ENCODE measurements at places on chromosomes 16 and 17.

GRCh38 chr17:38717139-38717745 lies 12.2 kb downstream of the MLLT6 start:
- DNase-seq = no peak

- DNase-seq = no peak
Measured at GRCh38 chr17:79664930-79665737, 54.3 kb upstream of the RBFOX3 start.

- no peak for DNase-seq
Measured at GRCh38 chr17:31733326-31733725, 125.7 kb downstream of the COPRS start.

- DNase-seq = no peak
Measured at GRCh38 chr16:23398987-23399805, 53.8 kb downstream of the COG7 start.

DNA sequence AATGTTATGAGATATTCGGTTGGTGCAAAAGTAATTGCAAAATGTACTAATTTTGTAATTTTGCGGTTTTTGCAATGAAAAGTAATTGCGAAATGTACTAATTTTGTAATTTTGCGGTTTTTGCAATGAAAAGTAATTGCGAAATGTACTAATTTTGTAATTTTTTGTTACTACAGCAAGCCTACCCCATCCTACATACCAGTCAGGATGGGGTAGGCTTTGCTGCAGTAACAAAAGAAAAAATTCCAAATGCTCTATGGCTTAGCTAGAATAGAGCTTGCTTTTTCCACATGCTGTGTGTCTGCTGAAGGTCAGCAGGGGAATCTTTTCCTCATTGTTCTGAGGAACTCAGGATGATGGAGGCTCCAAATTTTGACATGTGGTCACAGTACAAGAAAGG lies 83.3 kb upstream of the GPRC5B start:
- no peak for DNase-seq

- DNase-seq = no peak
Measured at GRCh38 chr17:81461607-81462500, 50.7 kb downstream of the ACTG1 start.

GRCh38 chr16:66070140-66070917 lies 296.2 kb upstream of the CDH5 start:
- no peak for DNase-seq

- DNase-seq = peak; percentile 66
Measured at GRCh38 chr17:3004150-3004801, 59.1 kb downstream of the OR1D5 start.

DNA sequence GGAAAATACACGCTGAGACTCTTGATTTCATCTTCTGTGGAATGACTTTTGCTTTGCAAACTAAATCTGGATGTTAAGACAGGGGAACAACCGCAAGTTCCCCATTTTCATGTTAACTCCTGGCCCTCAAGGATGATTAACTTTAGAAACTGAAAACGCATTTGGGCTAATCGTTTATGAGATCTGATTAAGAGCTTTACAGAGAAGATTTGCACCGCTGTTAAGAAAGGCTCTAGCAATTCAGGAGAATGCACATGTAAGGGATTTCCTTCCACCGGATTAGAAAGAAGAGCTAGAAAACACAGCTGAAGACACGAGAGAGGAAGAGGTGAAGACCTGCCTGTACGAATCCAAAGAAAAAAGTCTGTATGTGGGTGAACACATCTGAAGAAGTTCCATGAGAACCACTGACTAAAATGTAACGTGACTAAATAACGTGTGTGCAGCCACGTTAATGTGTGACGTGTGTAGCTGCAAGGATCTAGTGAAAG lies 106.4 kb downstream of the YPEL2 start:
- no peak for DNase-seq

DNA sequence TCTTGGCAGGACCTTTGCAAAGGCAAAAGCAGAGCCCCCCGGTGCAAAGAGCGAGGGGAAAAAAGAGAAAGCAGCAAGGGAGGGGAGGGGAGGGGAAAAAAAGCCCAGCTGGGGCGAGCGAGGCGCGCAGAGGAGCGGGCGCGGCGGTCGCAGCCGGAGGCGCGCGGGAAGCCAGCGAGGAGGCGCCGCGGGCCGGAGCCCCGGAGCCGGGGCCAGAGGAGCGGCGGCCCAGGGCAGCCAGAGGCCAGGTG lies 129 bp downstream of the IRX5 start:
- no peak for DNase-seq

- DNase-seq = no peak
Measured at GRCh38 chr16:12344577-12345343, 368.2 kb downstream of the SNX29 start.

DNA sequence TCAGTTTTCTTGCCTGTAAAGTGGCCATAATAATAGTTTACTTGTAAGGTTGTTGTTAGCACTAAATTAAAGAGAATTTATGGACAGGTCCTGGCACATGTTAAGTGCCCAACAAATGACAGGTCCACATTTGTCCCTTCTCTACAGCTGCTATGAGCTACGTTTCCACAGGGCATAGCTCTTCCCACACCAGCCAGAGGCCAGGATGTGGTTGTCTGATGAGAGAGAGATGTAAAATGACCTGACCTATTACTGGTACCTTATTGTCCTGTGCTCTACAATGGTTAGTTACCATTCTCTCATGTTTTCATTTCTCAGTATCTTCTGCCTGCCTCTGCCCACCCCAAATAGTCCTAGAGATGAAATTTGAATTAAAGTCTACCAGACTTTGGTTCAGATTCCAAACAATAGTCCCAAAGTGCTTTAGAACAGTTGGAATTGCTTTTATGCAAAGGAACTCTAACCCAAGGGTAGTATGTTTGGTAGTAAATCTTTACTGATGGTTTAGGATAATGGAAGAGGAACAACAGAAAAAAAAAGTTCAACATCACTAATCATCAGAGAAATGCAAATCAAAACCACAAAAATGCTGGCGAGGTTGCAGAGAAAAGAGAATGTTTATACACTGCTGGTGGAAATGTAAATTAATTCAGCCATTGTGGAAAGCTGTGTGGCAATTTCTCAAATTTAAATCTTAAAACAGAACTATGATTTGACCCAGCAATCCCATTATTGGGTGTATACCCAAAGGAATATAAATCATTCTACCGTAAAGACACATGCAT lies 57.1 kb upstream of the ANKFN1 start:
- no peak for DNase-seq

GRCh38 chr17:40301315-40301714 lies 7.7 kb upstream of the RARA start:
- DNase-seq = no peak

DNA sequence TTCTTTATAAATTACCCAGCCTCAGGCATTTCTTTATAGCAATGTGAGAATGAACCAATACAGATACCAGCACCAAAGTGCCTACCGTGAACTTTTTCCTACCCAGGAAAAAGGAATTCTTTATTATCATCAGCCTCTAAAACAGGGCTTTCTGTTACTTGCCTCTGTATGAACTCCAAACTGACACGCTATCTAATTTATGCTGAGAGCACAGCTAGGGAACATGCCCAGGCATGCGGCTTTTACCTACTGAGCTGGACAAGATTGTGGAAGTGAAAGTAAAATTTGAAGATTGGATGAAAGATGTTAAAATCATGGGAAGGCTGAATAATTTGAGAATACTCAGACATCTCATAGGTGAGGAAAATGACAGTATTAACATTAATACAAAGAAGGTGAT lies 24.4 kb upstream of the ADCY9 start:
- DNase-seq = no peak

DNA sequence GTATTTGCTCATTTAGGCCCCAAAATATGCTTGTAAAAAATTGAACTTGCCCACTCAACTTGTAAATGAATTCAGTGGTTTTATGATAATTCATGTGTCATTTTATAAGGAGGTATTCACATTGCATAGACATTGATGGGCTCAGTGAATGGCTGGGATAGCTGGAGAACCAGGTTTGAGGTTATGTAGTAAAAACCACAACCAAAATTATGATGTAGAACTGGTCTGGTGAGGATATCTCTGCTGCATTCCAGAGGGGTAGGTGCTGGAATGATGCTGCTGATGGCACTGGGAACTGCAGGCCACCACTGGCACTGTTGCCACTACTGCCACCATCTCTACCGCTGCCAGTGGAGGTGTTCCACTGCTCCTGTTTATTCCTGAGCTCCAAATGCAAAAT lies 21.5 kb upstream of the RABEP1 start:
- DNase-seq = no peak

DNA sequence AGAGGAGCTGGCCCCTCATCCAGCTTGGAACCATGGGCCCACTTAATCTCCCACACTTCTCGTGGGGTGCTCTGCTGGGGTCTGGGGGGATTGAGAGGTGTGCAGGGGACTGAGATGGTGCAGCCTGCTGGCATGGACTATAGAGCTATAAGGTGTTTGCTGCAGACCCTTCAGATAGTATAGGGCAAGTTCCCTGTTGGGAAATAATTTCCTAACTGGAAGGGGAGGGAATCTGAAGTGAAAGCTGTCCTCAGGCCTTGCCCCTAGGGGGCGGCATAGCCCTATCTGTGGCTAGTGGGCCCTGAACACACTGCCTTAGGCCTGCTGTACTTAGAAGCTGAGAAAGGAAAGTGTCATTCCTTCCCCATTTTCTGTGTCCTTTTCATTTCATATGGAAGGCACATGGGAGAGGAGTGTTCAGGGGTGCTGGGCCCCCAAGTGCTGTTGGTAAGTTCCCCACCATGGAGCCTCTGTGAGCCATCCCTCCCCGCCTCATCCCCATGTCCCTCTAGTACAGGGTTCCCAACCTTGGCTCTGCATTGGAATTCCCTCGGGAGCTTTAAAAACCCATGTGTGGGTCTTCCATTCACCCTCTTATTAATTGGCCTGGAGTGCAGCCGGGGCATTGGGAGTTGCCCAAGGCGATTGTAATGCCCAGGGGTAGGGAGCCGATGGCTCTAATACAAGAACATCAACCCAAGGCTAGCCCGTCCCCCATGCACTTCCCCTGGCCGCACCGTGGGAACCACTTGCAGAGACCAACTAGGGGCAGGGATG lies 19.7 kb downstream of the GOSR2 start:
- peak; percentile 66 for DNase-seq

- no peak for DNase-seq
Measured at GRCh38 chr17:37273409-37274051, 102.3 kb upstream of the C17orf78 start.

DNA sequence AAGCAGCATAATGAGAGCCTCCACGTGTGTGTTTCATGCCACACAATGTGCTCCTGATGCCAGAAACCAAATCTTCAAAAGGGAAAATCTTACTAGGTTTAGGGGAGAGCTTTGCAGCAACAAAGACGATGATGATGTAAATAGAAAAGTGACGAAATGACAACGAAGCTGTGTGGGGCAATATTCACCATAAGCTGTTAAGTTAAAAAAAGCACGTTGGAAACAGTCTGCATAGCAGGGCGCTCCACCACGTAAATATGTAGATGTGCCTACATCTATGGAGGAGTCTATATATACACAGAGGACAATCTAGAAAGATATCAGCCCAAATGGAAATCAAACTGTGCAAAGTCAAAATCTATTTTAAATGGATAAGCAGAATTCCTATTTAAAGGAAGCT lies 61.0 kb downstream of the RPH3AL start:
- no peak for DNase-seq

- DNase-seq = no peak
Measured at GRCh38 chr16:30721606-30722005, 22.6 kb downstream of the SRCAP start.

DNA sequence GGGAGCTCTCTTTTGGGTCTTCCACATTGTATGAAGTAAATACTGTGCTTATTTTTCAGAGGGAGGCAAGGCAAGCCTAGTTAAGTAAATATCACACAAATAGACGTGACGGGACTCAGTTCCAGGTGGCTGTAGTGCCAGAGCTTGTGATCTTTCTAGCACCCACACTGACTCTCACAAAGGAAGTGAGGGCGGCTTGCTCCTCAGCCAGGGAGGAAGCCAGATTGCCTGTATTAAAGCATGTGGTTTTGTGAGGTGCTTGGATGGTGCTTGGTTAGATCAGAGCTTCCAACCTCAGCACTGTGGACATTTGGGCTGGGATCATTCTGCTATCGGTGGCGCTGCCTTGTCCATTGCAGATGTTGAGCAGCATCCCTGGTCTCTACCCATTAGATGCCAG lies 80.1 kb downstream of the VAT1L start:
- no peak for DNase-seq

DNA sequence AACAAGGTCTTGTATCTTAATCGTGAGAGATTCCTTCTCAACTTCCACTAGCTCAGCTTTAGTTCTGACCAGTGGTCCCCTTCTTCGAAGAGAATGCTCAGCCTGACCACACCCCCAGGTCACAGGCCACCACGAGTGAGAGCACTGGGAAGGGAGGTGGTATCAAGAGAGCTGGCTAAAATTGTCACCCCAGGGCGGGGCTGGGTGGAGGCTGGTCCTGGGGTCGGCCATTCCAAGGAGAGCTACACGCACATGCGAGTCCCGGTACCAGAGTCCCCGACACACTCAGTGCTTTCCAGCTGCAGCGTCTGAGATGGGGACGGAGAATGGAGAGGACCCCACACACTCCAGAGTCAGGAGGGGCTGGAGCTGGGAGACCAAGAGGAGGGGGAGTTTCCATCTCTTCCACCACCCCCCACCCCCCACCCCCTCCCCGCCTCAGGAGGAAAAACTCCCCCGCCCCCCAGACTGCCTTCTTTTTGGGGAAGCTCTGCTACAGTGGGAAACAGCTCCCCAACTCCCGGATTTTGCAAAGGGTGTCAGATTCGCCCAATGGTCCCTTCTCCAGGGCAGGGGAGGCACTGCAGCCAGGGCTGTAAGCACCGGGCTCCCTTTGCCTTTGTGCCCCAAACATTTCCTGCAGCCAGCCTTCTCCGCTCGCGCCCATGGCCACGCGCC lies 1.6 kb downstream of the C1QL1 start:
- DNase-seq = no peak

DNA sequence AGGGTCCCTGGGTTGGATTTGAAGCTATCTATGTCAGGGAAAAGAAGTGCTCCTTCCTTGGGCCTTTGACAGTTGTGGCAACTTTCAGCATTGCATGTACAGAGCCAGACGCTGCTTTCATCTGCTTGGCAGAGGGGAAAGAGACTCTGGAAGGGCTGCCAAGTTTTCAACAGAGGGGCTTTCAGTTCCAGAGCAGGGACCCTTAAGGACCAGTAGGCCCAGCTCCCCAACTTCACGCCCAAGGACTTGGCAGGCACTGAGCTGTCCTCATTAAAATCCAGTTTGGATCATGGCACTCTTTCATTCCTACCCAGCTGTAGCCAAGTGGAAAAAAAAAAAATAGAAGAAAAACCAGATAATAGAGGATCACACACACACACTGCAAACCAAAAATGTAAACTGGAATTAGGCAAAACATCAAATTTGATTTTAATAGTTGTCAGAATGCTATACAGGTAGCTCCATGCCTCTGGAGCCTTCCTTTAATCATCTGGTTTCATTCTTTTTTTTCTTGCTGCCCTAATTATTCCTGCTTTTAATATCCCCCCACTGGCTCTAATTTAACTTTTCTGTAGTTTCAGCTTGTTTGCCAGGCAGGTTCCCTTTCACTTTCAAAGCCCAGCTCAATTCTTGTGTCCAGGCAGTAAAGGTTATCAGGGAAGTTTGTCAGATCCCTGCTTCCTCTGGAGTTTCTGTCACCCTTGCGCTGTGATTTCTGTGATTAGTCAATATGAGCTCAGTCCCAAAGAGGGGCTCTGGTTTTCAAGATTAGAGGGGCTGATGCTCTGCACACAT lies 702.6 kb upstream of the CDH8 start:
- no peak for DNase-seq

- DNase-seq = no peak
Measured at GRCh38 chr16:73159296-73159695, 111.4 kb upstream of the ZFHX3 start.

GRCh38 chr16:21666772-21667171 lies 3.0 kb downstream of the OTOA start:
- no peak for DNase-seq

- no peak for DNase-seq
Measured at GRCh38 chr16:11581678-11582077, 5.0 kb downstream of the LITAF start.

Data from stimulated activated CD4-positive, alpha-beta T cell treated with anti-CD3 and anti-CD28 coated beads, Interleukin-2, amount 100 ng/mL, for 24 hours (primary cell).